ENCODE measurements at places on chromosomes 1 and 21.
A peak's percentile ranks its signal among the peaks of the same experiment; 100 is the strongest.

GRCh38 chr1:115467196-115467595, 129.1 kb upstream of the NGF start:
- DNase-seq, result no peak

DNA sequence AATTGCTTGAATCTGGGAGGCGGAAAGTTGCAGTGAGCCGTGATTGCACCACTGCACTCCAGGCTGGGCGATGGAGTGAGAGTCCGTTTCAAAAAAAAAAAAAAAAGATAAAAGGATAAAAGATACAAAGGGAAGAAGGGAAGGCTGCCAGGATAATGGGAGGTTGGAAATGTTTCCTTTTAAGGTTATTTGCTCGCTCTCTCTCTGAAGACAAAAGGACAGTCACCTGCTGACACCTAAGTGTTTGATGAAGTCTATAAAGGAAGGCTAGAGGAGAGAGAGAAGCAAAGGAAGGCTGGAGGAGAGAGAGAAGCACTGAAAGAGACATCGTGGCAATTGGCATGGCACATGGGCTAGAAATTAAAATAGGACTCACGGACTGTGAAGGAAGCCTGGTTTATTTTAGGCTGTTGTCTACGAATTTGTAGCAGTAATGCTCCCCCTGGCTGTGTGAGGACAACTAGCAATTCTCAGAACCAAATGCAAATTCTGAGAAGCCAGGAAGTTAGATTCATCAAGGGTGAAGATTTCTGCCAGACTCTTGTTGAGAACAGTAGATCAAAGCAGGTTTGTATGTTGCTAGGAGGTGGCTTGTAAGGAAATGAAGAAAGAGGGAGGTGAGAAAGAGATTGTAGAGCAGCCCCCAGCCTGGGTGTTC, 154.2 kb downstream of the ZP4 start:
- DNase-seq, result peak; percentile 81

DNA sequence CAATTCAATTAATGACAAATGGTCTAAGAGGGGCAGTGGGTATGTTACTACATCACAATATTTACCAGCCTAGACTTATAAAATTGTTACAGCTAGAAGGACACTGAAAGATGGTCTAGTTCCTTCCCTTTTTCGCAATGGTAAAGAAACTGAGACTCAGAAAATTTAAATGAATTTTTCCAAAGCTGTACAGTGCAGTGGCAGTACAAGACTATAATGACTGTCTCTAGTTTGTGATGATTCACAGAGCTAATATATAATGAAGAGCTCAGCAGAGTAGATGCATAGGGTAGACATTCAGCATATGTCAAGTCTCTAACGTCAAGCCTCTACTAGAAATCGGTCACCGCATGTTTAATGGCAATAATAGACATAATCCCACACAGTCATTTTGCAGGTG, 4.6 kb downstream of the PLPP3 start:
- DNase-seq, result no peak

- DNase-seq, result peak; percentile 16
Observed at GRCh38 chr1:65260851-65261473, 48.4 kb upstream of the DNAJC6 start.

- no peak for DNase-seq
Observed at GRCh38 chr1:217403026-217403720, 227.7 kb downstream of the GPATCH2 start.

DNA sequence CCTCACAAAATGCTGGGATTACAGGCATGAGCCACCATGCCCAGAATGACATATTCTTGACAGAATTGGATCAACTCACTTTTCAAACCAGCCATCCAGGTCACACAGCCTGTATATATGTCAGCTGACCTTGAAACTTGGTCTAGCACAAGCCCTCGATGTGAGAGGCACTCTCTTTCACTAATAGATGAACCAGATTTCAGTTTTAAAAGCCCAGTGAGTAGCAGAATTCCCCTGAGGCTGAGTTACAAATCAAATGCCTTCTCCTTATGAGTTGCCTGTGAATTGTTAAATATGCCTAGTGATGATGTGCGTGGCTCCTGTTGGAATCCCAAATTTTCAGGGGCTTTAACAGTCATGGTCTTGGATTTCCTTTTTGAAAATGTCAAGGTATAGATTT, 88.7 kb downstream of the CD247 start:
- DNase-seq, result no peak

DNA sequence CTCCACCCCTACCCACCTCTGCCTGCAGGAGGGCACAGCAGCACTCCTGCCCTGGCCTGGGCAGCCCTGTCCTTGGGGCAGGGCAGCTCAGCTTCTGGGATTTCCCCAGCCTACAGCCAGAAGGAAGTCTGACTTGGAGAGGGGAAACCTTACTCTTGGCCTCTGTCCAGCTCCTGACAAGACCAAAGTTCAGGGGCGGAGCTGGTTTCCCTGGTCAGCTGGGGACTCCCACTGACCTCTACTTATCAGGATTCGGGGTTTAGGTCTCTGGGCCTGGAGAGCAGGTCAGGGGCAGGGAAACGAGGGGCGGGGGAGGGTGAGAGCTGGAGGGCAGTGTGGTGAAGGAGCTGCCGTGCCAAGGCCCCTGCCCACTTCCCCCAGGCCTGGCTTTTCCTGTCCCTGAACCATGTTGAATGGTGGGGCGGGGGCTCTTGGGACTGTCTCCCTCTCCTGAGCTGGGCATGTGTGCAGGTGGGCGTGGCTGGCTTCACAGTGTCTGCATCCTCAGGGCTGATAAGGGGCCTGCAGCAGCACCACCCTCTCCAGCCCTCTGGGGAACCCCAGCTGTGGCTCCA, 16.8 kb upstream of the ETV3 start:
- DNase-seq, result no peak

DNA sequence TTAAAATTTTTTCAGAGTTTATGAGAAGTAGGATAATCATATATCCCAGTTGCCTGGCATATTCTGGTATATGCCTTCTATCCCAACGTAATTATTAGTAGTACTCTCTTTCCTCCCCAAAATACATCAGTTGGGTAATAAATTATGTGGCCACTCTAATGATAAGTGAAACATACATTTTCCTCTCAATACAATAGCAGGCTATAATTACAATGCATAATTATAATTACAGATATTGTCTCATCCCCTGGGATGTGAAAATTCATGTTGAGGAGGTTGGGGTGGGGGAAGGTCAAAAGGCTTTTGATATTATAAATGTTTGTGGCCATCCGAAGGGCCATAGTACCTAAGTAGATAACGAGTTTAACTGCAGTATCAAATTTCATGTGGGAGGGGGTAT, 277.1 kb downstream of the ST6GALNAC3 start:
- DNase-seq, result no peak

DNA sequence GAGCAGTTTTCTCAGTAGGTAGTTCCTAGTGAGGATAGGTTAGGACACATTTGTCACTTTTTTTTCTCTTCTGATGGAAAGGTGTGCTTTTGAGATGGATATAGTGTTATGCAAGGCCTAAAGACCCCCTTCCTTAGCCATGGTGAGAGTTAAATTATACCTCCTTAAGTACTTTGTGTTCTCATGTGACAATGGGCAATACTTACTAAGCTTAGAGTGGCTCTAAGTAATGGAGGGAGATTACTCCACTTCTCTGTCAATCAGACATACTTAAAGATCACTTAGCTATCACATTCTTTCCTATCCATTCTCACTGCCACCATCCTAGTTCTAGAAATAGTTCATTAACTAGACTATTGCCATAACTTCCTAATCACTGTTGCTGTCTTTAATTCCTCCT, 265.6 kb downstream of the PBX1 start:
- DNase-seq, result no peak

DNA sequence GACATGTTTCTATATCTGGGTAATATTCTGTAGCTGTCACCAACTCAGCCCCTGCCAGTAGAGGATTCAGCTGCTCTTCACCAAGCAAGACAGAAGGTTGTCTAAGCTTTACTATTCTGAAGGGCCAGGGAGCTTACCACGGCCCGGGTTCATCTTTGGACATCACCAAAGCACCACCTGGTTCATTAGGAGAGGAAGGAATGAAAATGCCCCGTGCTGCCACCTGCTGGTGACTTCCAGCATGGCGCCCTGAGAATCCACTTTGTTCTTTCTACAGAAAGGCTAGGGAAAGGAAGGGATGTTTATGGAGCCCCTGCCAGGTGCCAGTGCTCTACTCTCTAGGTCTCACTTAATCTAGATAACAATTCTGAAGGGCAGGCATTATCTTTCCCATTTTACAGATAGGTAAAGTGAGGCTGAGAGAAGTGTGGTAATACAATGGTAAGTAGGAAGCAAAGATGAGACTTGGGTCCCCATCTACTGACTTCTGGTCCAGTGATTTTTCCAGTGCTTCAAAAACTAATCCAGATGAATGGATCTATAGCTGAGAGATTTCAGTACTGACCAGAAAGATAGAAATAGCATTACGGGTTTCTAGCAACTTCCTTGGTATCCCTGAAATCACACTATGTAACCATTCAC, 79.5 kb downstream of the BEND5 start:
- DNase-seq, result peak; percentile 41

DNA sequence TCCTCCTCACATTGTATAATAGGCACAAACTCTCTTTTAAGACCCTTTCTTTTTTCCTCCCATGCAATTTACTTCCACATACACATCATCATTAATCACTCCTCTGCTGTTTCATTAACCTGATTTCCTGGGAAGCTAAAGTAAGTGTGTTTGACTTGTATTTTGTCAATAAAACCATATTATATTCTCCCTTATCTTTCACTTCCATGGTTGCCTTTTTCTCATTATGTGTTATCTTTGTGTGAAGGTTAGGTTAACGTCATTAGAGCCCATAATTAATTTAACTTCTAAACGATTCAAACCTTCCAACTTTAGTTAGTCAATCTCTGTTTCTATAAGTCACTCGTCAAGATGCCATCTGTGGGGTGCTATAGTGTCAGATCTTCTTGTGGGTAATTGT, 313.0 kb downstream of the PAPPA2 start:
- no peak for DNase-seq

DNA sequence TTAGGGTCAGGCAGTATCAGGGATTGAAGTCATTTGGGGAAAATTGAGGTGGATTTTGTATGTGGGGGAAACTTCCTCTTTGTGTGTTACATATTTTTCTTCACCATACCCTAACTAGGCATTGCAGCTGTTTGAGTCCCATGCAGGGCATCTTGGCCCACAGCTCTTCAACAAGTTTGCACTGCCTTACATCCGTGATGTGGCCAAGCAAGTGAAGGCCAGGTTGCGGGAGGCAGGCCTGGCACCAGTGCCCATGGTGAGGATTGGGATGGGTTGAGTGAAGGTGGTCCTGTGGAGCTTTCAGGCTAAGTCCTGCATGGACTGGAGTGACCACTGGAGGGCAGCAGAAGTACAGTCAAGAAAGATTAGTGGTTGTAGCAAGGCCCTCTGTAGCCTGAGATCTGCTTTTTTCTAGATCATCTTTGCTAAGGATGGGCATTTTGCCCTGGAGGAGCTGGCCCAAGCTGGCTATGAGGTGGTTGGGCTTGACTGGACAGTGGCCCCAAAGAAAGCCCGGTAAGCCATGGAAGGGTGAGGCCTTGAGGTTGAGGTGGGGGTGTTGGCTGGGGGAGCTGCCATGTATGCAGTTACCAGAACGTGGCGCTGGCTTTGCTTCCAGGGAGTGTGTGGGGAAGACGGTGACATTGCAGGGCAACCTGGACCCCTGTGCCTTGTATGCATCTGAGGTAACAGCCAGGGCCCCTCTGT, 2.4 kb downstream of the UROD start:
- peak; percentile 86 for DNase-seq

- DNase-seq, result no peak
Observed at GRCh38 chr1:40739455-40740008, 44.1 kb upstream of the KCNQ4 start.

DNA sequence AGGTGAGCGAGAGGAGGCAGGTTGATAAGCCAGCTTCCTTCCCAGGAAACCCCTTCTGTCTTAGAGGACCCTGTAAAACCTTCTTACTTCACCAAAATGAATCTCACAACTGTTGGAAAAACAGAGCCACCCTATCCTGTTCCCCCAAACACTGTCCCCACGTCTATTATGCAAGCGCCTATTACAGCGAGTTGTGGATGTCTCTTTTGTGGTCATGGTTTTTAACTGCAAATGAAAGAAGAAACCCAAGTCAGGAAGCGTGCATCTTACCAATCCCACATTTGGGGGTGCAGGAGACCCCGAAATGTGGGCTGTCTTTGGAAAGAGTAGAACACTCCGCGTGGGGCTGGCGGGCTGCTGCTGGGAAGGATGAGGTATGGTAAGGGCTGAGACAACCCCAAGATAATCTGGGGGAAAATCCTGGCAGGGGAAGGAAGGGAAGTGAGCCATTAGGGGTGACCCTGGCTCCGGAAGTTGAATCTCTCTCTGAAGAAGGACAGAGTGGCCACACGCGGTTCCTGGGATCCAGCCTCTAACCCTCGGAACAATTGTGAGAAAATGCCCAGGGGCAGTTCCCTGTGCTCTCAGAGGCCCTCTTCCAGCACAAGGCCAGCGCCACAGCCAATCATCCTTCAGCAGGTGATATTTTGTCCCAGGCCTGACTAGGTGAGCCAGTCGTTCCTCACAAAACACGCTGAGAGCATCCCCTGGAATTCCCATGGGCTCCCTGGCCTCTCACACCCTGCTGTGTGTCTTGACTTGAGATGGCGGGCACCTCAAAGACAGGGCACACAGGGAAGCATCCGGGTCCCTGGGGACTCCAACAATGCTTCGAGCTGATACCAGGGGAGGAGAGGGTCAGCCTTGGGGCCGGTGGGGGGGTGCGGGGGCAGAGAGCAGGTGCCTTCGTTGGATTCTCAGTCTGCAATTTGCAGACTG, 168.5 kb upstream of the IRF2BP2 start:
- no peak for DNase-seq

DNA sequence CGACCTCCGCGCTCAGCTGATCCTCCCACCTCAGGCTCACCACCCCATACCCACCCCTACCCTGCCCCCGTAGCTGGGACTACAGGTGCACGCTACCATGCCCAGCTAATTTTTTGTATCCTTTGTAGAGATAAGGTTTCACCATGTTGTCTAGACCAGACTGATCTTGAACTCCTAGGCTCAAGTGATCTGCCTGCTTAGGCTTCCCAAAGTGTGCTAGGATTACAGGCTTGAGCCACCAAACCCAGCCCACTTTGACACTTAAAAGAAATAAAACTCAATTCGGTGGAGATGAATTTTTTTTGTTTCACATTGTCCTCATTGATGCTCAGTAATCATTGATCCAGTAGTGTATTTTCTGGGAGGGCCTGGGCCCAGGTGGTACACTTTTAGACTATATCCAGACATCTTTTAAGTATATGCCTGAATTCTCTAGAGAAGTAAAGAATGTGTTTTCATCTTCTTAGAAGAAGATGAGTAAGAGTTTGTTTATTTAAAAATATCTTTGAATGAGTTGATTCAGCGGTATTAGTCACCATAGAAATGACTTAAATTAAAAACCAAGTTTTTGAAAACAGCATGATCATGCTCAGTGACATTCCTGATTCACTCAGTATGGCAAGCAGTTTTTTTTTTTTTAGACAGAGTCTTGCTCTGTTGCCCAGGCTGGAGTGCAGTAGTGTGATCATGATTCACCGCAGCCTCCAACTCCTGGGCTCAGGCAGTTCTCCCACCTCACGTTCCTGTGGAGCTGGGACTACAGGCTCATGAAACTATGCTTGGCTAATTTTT, 57.8 kb downstream of the EPB41 start:
- DNase-seq, result peak; percentile 44

DNA sequence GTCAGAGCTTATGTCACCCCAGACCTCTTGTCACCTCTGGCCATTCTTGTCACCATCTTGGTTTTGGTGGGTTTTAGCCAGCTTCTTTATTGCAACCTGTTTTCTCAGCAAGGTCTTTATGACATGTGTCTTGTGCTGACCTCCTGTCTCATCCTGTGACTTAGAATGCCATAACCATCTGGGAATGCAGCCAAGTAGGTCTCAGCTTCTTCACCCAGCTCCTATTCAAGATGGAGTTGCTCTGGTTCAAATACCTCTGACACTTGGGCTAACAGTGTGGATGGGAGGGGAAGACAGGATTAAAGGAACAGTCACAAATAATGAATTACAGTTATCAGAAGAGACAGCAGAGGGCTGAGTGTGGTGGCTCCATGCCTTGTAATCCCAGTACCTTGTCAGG, 30.5 kb upstream of the PIK3CD start:
- no peak for DNase-seq
